NCI-H2227 treated with DMSO at 0.1 percent for 48 hours (cell line): ENCODE measurements at places on chromosomes 2 and 18.

GRCh38 chr18:46424898-46425297 lies 232.1 kb downstream of the LOXHD1 start:
- no peak for DNase-seq

- DNase-seq = no peak
Observed at GRCh38 chr18:62950246-62950645, 234.9 kb downstream of the PHLPP1 start.

DNA sequence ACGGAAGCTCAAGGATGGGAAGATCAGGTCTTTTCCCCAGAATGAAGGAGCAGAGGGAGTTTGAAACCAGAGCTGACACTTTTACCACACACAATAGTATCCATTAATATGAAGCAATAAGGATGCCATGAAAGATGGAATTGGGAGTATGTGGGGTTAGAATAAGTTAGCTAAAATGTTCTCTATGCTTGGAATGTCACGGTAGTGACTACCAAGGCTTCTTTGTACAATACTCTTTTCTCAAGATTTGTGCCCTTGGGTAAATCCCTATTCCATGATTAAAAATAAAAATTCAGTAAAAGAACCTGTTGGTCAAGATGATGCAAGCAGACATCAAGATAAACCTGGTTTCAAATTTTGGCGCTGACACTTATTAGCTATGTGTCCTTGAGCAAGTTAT lies 75.0 kb downstream of the NRXN1 start:
- no peak for DNase-seq

GRCh38 chr2:144704709-144705095 lies 184.8 kb upstream of the ZEB2 start:
- DNase-seq = no peak
